ENCODE measurements at places on chromosomes 13 and 19.
A peak's percentile ranks its signal among the peaks of the same experiment; 100 is the strongest.

- no peak for DNase-seq
These were observed 202.3 kb upstream of the KLF12 start for GRCh38 chr13:74336546-74336945.

GRCh38 chr19:44912854-44913253 is 1.6 kb upstream of the APOC1 start:
- no peak for DNase-seq

GRCh38 chr13:69809152-69809551 is 298.5 kb upstream of the ATXN8OS start:
- DNase-seq, result no peak

- DNase-seq, result no peak
These were observed 24.5 kb upstream of the DPP9 start for GRCh38 chr19:4748185-4748584.

DNA sequence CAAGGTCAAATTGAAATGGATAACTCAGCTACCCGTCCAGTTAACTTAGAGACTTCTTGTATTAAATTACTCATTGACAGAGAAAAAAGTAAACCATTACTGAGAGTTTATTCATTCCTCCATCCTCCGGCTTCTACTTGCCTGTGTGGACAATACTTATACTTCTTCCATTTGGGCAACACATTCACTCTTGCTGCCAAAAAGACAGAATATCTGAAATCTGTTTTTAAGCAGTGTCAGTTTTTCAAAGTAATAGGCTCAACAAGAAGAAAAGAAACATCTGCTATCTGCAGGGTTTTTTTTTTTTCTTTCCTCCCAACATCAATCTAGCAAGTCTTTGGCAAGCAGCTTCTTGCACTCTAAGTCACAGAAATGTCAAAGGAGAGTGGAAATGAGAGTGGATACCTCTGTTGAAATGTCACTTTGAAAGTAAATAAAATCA is 1142.8 kb downstream of the PCDH9 start:
- no peak for DNase-seq

GRCh38 chr19:29630655-29631054 is 24.6 kb downstream of the POP4 start:
- DNase-seq, result no peak

GRCh38 chr19:39341129-39341718 is 997 bp upstream of the SAMD4B start:
- peak; percentile 49 for DNase-seq

GRCh38 chr13:111954661-111955411 is 112.1 kb upstream of the SOX1 start:
- DNase-seq, result no peak

DNA sequence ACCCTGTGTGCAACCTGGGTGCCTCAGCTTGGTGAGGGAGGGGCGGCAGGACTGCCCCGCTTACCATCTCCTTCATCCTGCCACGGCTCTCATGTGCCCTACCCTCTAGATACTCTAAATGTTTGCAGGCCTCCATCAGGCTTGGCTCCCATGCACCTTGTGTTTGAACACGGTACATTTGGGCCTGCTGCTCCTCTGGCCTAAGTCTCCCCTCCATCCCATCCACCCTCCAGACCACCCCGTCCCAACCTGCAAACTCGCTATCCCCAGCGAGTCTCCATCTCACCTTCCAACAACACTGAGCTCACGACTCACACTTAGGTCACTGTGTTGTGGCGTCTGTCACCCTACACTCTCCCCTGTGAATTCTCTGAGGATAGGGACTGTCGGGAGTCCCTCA is 274.2 kb downstream of the TEX29 start:
- DNase-seq, result no peak

GRCh38 chr13:59879281-59879680 is 284.4 kb downstream of the DIAPH3 start:
- no peak for DNase-seq

Measured in nephron progenitor cell (in vitro differentiated cells).